Stimulated activated CD4-positive, alpha-beta T cell treated with anti-CD3 and anti-CD28 coated beads, Interleukin-2, amount 100 ng/mL, for 4 hours (primary cell): ENCODE measurements at places on chromosomes 13 and 19.
A peak's percentile ranks its signal among the peaks of the same experiment; 100 is the strongest.

GRCh38 chr19:44951179-44952159 lies 3.7 kb upstream of the CLPTM1 start:
- DNase-seq, result peak; percentile 49

GRCh38 chr13:47437406-47437805 lies 540.6 kb upstream of the HTR2A start:
- DNase-seq, result no peak

DNA sequence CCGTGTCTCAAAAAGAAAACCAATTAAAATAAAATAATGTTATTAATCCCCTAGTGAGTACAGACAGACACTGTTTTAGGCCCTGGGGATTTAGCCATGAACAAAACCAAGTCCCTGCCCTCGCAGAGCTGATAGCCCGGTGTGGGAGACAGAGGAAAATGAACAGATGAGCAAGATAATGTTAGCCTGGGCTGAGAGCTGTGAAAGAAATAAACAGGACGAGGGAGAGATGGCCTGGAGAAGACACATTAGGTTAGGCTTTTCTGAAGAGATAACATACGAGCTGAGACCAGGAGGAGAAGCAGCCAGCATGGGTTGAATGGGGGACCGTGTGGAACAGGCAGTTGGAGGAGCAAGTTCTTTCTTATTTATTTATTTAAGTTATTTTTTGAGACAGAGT lies 9.0 kb downstream of the RELB start:
- DNase-seq, result no peak

DNA sequence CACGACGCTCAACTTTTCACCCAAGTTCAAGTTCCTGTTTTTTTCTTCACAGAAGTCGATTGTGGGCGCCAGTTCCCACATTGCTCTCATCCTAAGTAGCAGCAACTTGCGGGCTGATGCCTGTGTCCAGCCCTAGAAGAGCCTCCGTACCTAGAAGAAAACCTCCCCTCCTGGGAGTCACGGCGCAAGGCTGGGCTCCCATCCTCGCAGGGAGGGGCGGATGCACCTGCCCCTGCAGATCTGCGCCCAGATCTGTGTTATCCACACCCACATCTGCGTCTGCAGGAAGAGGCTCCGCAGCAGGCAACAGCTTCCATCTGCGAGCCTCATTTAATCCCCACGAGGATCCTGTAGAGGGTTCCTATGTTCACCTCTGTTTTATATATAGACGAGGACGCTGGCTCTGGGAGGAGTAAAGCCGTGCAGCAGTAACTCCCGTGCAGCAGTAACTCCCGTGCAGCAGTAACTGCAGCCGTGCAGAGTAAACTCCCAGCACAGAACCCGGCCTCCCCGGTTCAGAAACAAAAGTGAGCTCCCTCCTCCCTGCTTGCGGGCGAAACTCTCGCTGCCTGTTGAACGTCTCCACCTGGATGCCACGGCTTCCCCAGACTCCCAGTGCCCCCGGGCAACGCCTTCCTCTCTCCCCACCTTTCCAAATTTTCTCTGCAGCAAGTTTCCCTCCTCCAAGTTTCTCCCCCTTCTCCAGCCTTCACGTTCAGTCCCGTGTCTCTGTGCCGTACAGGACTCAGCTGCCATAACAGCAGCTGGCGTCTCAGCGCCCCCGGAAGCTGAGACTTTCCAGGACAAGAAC lies 23.5 kb upstream of the LAIR1 start:
- DNase-seq, result no peak

DNA sequence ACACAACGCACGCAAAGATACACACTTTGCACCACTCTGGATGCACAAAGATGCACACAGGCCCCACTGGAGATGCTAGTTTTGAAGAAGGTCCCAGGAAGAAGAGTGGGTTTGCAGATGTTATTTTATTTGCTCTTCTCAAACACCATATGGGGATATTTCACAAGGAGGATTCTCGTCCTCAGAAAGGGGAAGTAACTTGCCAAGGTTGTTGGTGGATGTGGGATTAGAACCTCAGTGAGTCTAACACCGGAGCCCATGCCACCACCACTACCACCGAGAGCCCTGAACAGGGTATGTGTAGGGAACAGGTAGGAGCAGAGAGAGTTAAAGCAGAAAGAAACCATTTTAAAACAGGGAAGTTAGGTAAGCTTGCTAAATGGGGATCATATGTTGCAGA lies 9.6 kb upstream of the CEACAM6 start:
- DNase-seq, result no peak

DNA sequence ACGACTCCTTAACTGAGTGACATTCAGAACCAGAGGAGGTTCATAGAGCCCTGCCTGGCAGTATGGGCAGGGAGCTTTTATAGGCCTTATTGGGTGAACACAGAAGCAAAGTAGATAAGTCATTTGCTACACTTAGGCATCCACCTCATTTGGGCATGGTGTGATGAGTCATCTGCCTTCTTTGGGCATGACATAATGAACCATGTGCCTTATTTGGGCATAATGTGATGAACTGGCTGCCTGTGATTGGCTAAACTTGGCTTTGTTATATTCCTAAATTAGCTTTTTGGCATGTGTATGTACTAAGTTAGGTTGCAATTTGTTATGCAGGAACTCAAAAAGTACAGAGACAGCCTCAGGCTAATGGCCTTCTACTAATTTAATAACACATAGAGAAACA lies 2210.2 kb upstream of the PCDH20 start:
- no peak for DNase-seq

DNA sequence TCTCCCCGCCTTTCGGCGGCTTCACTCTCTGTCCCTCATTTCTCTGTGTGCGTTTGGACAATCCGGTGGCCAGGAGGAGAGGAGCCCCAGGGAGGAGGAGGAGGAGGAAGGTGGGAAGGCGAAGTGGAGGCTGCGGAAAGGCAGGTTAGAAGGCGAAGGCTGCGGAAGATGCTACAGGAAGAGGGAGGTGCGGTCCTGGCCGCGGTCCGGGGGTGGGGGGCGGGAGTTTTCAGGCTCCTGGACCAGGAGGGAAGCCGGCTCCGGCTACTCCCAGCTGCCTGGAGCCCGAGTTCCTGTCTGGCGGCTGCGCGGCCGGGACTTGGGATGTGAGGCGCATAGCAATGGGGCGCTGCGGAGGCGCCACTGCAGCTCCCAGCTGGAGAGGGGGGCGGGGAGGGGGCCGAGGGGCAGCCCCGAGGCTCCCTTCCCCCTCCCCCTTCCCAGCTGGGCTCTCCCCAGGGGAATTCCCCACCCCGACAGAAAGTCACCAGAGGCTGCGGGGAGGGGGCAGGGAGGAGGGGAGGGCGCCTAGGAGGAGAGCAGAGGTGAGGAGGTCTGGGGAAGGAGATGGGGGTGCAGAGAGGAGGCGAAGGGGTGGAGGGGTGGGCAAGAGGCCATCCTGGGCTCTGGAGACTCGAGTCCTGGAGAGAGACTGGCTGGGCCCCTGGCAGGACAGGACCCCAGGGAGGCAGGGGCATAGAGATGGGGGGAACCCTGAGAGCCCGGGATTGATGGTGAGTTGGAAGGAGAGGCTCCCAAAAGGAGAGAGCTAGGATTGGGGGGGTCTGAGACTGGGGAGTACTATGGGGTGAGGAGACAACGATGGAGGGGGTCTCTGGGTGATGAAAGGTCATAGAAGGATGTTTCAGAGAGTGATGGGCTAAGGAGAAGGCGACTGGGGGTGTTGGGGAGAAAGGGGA lies 2.0 kb downstream of the LRRC4B start:
- peak; percentile 45 for DNase-seq

- DNase-seq, result no peak
Observed at GRCh38 chr19:53624771-53625545, 6.8 kb upstream of the DPRX start.

DNA sequence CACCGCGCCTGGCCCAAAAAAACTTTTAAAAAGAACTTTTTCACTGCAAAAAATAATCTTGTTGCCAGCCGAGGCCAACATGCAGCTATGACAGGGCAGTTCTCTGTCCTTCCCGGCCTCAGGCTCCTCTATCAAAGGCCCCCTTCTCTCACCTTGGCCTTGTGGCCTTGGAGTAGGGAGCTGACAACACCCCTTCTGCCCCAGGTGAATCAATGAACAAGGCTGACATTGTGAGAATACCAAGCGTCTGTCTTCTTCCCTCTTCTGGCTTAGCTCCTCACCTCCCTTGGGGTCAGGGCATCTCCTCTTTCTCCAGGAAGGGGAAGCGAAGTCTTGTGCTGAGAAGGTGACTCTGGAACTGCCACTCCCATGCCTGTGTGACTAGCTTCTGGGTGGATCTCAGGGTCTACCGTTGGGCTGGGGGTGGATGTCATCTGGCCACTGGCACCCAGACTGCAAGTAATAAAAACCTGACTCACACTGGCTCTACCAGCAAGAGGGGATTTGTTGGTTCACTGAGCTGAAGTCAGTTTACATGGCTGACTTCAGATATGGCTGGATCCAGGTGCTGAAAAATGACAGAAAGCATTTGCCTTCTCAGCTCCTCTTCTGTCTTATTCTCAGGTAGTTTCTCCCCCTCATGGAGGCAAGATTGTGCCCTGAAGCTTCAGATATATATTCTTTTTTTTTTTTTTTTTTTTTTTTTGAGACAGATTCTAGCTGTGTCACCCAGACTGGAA lies 6.3 kb downstream of the C19orf38 start:
- no peak for DNase-seq

GRCh38 chr13:24313439-24313838 lies 4.1 kb downstream of the C1QTNF9 start:
- no peak for DNase-seq

- no peak for DNase-seq
Observed at GRCh38 chr13:60267498-60268202, 103.9 kb upstream of the DIAPH3 start.

GRCh38 chr19:46232468-46232867 lies 2.9 kb downstream of the IGFL1 start:
- DNase-seq, result no peak

DNA sequence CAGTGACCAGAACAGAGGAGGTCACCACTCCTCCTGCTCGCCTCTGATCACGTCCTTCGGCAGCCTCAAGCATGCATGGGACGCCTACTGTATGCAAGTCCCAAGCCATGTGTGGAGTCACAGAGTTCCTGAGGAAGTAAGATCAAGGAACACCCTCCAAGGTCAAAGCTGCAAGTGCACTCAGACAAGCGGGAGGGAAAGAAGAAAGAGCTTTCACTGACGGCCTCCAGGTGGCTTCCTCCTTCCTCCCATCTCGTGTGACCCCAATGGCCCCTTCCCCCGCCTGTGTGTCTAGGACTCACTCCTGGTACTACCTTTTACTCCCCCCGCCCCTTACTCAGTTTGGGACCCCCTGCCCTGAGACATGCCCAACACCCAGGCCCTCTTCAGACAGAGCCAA lies 6.1 kb downstream of the HAUS8 start:
- no peak for DNase-seq

DNA sequence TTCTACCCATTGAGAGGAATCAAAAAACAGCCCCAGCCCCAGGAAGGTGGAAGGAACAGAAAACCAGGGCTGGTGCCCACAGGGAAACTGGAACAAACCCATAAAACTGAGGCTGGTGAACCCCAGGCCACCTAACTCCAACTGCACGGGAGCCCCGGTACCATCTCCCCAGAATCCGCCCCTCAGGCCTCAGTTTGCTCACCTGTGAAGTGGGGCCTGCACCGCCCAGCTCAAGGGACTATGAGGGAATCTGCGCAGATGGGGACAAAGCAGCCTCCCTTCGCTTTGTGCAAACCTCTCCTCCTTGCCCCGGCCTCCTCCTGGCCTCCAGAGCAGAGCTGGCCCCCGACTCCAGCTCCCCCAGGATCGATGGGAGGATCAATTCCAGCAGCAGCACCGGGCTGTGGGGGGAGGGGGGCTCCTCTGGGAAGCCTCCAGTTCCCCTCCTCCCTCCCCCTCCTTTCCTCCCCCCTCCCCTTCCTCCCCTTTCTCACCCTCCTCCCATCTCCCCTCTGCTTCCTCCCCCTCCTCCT lies 9.1 kb upstream of the ONECUT3 start:
- no peak for DNase-seq

DNA sequence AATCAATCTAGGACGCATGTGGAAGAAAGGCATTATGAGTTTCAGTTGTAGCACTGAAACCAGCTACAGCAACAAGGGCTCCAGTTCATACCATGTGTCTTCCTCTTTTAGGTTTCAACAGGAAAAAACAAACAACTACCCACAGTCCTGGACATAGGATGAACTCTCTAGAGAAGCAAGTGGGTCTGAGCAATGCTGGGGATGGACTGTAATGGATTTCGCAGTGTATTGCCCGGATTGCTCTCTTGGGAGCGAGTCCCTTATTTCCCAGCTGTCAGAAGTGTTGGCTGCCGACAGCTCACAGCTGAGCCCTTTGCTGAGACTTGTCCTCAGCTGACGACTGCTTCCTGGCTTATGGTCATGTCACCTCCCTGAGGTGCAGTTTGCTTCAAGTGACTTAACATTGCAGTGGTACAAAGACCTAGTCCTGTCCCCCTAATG lies 12.1 kb upstream of the MYCBP2 start:
- no peak for DNase-seq

DNA sequence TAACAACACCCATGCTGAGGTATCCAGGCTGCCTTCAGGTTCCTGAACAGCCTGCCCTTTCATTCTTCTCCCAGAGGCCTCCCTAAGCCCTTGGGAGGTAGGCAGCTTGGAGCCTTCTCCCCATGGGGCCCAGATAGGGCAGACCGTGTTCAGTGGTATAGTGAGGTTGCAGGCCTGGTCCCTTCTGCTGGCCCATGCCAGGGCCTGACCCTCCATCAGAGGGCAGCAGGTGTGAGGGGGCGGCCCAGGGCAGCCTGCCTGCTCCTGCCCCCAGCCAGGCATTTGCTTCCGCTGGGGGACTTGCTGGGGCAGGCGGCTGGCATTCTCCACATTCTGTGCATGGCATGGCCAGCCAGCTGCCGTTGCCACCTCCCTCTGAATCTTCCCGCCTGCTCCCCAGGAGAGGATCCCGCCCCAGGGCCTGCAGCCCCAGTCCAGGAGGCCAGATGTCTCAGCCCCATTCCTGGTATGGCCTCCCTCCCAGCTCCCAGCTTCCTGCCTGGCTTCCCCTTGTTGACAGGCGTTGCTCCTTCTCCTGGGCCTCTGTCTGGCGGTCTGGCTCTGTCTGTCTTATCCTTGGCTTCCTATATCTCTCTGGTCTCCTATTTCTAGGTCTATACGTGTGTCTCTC lies 8.9 kb downstream of the CIC start:
- no peak for DNase-seq

GRCh38 chr19:294341-294945 lies 3.2 kb upstream of the PLPP2 start:
- DNase-seq, result no peak

GRCh38 chr19:58356766-58357480 lies 3.6 kb upstream of the A1BG start:
- no peak for DNase-seq

DNA sequence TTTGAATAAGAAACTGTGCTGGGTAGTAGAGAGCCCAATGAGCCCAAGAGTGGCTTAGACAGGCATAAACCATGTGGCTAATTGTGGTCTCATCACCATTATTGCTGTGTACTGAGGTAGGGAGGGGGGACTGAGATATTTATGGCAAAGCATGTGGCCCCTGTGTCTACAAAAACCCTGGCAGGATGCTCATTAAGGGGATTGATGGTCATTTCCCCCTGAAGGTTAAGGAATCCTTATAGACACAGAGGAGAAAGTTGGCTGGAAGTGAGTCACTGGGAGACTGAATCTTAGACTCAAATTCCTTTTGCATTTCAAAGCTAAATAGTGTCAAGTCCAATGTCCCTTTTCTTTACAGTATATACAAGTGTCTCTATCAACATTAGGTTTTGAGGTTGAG lies 9.8 kb upstream of the DACT3 start:
- no peak for DNase-seq
